Globus pallidus (tissue), 1 donor: ENCODE measurements at places on chromosomes 11 and 22.

- no peak for DNase-seq
These were observed 688.6 kb downstream of the JRKL start for GRCh38 chr11:97078443-97078842.

DNA sequence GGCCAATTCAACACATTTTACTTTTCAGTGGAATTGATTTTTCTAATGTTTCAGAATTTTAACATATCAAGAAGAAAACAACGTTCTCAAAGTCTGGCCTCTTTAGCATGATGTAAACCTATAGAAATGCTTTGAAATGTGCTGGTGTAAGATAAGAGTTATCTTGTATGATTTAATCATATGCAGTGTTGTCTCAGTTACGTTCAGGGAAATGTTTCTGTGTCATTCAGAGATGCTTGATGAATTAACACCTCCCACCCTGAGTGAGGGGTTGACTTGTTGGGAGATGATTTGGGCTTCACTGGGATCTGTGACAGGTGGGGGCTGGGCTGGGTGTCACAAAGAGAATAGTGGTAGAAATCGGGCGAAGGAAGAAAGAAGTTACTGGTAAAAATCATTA lies 15.7 kb upstream of the MYO18B start:
- DNase-seq = no peak

DNA sequence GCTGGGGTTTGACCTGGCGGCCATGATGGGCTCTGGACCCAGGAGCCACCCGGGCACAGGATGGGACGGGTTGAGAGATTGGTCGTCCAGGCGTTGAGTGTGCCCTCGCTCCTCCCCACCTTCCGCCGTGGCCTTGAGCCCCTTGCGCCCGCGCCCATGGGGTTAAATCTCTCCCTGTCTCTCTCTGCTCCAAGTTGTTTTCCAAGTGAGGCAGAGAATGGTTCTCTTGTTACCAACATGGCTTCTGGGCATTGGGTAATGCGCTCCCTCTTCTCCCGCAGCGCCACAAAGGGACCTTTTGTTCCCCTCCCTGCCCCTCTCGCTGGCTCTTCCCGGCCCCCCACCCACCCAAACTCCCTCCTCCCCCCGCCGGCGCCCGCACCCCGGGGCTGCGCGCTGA lies 18.8 kb upstream of the PICK1 start:
- DNase-seq = peak; percentile 97

DNA sequence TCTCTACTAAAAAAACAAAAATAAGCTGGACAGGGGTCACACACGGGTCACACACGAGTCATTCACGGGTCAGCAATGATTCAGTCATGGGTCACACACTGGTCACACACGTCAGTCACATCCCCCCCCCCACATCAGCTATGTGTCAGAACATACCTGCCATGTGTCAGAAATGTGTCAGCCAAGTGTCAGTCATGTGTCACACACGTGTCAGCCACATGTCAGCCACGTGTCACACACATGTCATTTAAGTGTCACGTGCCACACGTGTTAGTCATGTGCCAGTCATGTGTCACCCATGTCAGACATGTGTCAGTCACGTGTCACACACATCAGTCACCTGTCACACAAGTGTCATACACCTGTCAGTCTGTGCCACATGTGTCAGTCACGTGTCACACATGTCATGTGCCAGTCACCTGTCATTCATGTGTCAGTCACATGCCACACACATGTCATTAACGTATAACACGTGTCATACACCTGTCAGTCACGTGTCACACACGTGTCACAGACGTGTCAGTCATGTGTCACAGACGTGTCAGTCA lies 28.7 kb upstream of the MMP20 start:
- no peak for DNase-seq

DNA sequence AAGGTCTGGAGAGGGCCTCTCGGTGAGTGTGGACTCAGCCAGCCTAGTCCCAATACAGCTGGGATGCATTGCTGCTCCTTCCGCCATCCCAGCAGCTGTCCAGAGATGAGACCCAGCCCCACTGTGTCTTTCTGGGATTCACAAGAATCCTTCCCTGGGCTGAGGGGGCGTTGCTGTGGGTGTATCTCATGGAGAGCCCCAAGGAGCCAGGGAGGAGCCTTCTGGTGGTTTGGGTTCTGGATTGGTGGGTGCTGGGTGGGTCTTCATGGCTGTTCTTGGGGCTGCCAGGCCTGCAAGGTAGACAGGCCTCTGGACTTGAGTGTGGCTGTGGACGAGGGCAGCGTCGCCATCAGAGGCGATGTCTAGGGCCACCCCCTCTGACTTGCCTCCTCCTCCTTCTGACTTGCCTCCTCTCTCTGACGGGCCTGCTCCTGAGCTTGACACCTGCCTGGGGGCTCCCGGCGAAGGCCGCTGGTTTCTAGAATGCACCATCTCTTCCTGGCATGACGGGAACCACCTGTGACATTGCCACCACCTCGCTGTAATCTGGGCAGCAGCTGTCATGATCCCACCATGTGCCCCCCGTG lies 17.2 kb downstream of the KCNQ1 start:
- no peak for DNase-seq

- no peak for DNase-seq
These were observed 72.5 kb upstream of the UCP3 start for GRCh38 chr11:74081428-74081827.
